ENCODE measurements at places on chromosomes 2 and 18. TPM values are rescaled to one million over a fixed set of nuclear protein-coding genes. Genes with fewer than 3 reads are reported as not detected.

Gene SERPINB12
- polyA plus RNA-seq = not detected

Gene TNFAIP6
- 1.6 TPM for polyA plus RNA-seq

Gene MAP3K2
- 8.1 TPM for polyA plus RNA-seq

Gene CELF4
- 0.24 TPM for polyA plus RNA-seq

Gene RAPGEF4
- 7.8 TPM for polyA plus RNA-seq

Gene TAF4B
- polyA plus RNA-seq = 1.6 TPM
